ENCODE measurements at places on chromosomes 5 and 9.
A peak's percentile ranks its signal among the peaks of the same experiment; 100 is the strongest.

- no peak for DNase-seq
Observed at GRCh38 chr5:180138214-180138975, 66.8 kb upstream of the RNF130 start.

DNA sequence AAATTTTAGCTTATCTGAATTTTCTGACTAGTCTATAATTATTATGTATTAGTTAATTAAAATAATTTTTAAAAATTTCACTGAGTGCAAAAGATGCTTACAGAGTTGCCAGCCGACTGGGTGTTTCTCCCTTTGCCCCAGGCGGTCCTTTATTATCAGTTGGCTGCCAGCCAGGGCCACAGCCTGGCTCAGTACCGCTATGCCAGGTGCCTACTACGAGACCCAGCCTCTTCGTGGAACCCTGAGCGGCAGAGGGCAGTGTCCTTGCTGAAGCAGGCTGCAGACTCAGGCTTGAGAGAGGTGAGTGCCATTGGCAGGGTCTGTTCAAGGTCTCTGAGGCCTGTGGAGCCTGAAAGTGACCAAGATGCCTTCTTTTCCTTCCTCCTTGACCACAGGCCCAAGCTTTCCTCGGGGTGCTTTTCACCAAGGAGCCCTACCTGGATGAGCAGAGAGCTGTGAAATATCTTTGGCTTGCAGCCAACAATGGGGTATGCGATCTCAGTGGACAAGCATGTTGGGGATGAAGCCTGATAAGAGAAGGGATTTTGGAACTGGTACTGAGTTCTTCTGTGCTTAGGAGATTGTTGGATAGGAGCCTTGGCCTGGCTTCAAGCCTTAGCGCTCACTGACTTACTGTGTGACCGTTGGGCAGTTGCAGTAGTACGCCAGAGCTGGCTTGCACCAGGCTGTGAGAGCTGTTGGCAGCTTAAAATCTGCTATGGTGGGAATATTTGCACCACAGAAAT, 10.6 kb downstream of the DELE1 start:
- no peak for DNase-seq

GRCh38 chr5:56161439-56161823, 71.7 kb downstream of the ANKRD55 start:
- DNase-seq, result no peak

GRCh38 chr9:71752352-71752751, 16.0 kb downstream of the CEMIP2 start:
- no peak for DNase-seq

DNA sequence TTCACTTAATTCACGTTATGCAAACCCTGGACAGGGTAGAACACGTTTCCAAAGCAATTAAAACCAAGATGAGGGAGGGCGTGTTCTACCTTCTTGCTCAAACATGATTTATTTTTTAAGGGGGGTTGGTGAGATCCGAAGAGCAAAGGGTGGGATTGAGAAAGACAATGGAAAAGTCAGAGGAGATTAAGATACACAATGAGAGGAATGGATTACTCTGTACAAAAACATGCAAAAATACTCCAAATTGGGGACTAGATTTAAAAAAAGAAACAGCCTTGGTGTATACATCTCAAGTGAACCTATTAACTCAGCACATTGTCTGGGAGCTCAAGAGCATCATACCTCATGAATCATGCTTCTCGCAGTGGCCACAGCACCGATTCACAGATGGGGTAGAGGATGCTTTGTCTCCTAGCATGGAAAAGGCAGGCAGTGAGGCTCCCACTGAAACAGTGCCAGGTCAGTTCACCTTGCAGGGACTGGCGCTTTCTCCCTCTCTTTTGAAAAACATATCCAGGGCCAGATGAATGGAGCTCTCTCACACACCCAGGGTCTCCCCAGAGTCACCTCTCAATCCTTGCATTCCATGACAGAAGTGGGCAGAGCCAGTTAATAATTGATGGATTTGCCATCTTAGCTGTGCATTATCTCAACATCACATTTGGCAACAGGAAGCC, 459.7 kb downstream of the BNC2 start:
- DNase-seq, result peak; percentile 31

DNA sequence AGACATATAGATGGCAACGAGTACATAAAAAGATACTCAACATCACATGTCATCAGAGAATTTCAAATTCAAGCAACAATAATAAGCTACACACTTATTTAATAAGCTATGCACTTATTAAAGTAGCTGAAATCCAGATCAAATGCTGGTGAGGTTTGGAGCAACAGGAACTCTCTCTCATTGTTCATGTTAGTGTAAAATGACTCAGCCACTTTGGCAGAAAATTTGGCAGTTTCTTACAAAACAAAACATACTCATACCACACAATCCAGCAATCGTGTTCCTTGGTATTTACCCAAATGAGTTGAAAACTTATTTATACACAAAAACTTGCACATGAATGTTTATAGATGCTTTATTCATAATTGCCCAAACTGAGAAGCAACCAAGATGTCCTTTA, 131.5 kb upstream of the NFIL3 start:
- peak; percentile 42 for DNase-seq

DNA sequence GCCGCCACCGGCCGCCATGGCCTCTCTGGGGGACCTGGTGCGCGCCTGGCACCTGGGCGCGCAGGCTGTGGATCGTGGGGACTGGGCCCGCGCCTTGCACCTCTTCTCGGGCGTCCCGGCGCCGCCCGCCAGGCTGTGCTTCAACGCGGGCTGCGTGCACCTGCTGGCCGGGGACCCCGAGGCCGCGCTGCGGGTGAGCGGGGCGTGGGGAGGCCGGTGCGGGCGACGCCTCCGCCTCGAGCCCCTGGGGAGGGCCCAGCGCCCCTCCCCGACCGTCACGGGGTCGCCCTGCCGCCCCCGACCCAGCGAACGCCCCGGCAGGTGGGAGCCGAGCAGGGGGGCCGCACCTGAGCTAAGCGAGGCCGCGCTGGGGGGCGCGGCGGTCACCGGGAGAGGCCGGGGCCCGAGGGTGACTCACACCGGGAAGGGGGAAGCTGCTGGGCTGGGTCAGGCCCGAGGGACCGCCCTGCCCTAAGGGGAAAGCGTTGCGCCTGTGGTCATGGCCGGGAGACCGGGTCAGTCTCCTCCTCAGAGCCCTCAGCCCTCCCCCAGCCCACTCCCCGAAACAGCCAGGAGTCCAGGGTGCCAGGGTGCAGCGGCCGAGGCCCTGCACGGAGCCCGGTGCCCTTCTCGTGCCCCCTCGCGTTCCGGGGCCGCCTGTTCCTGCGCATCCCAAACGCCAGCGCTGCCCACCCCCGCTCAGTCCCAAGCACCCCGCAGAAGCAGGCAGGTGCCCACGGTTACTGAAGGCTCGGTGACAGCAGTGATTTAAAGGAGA, 510 bp downstream of the NOXA1 start:
- no peak for DNase-seq

DNA sequence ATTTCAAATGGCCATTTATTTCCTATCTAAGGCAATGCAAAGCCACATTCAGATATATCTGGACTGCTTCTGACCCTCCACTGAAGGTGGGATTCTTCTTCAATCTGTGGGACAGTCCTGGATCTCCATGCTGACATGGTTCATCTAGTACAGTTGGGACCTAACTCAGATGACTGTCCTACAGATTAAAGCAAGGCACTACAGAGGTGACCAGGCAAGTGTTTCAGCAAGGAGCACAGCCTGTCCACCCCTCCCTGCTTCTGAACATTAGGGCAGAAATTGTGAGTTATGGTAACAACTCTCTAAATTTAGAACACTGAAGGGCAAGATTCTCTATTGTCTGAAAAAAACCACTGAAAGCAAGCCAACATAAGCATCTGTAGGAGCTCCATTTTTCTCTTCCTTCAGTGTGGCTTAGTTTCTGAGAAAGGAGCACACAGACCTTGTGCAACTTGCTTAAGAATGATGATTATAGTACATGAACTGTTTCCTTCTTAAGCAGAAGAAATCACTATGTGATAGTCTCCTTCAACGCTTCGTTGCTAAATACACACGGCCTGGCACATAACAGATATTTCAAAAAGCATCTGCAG, 62.9 kb upstream of the BARX1 start:
- no peak for DNase-seq

- DNase-seq, result no peak
Observed at GRCh38 chr5:128777052-128777451, 188.2 kb upstream of the SLC27A6 start.

DNA sequence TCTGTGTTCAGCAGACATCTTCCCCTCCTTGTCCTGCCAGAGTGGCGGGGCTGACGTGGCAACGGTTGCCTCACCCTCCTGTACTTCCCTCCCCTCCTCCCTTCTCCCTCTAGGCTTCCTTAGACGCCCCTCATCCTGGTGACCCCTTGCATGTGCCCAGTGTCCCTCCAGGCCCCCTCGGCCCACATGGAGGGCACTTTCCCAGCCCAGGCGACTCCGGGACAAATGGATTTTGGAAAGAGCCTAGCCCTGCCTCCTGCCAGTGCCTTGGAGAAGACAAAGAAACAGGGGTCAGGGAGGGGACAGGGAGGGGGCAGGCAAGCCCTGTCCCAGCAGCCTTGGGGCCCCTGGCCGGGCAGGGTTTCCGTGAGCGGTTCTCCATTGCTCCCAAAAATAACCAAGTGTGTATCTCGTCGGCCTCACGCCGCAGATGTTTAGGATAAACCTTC, 38.3 kb upstream of the NEURL1B start:
- no peak for DNase-seq

GRCh38 chr9:13555989-13556500, 276.6 kb upstream of the MPDZ start:
- no peak for DNase-seq

GRCh38 chr9:98191671-98192502, 550 bp downstream of the CORO2A start:
- no peak for DNase-seq

GRCh38 chr5:161064297-161064696, 212.3 kb upstream of the ATP10B start:
- no peak for DNase-seq

- DNase-seq, result peak; percentile 64
Observed at GRCh38 chr5:36876965-36877666, 547 bp downstream of the NIPBL start.

- peak; percentile 59 for DNase-seq
Observed at GRCh38 chr5:72410688-72411295, 90.6 kb downstream of the PTCD2 start.

GRCh38 chr9:91481972-91482371, 58.3 kb upstream of the NFIL3 start:
- DNase-seq, result no peak

GRCh38 chr9:92850898-92851297, 26.9 kb downstream of the ZNF484 start:
- no peak for DNase-seq

DNA sequence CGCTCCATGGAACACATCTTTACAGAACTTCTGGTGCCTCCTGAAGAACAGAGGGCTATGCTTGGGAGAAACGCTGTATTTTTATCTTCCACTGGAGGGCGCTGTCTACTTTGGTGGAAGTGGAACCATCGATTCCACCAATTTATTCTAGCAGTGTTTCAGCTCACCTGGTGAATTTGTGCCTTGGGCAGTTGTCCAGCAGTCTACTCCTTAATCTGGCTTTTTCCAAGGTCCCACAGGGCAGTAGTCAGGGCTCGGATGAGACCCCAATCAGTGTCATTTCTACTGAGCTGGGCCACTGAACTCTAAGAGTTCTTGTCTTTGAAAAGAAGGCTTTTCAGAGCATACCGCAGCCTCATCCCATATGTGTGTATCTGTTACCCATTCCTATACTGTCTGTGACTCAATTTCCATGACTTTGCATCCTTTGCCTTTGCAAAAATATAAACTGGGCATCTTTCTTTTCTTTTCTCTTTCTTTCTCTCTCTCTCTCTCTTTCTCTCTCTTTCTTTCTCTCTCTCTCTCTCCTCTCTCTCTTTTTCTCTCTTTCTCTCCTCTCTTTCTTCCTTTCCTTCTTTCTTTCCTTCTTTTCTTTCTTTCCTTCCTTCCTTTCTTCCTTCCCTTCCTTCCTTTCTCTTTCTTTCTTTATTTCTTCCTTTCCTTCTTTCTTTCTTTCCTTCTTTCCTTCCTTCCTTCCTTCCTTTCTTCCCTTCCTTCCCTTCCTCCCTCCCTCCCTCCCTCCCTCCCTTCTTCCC, 138.4 kb upstream of the ZNF618 start:
- DNase-seq, result peak; percentile 54

- DNase-seq, result peak; percentile 91
Observed at GRCh38 chr5:138033907-138034306, 1.0 kb upstream of the FAM13B start.

Data from fibroblast of skin of back (primary cell).